Immature natural killer cell (primary cell): ENCODE measurements at places on chromosomes 7 and 10. TPM values are rescaled to one million over a fixed set of nuclear protein-coding genes. Genes with fewer than 3 reads are reported as not detected.

- H3K4me3 ChIP-seq: no peak overlapping the region
- no peaks in the 10 kb centered on the region for H3K27me3 ChIP-seq
- DNase-seq: no peak
- H3K36me3 ChIP-seq: no peaks in the 10 kb centered on the region
- H3K4me1 ChIP-seq: no peaks in the 10 kb centered on the region
- H3K27ac ChIP-seq: no peak overlapping the region
Observed at GRCh38 chr7:171364-171904, 20.9 kb upstream of the FAM20C start.

GRCh38 chr7:1552200-1552599 is 3.8 kb downstream of the TMEM184A start:
- no peak overlapping the region for H3K4me3 ChIP-seq
- DNase-seq: no peak
- peaks cover 2% of the 10 kb centered on the region for H3K27me3 ChIP-seq
- no peak overlapping the region for H3K27ac ChIP-seq

- no peak for DNase-seq
- peaks cover 4% of the 10 kb centered on the region for H3K27me3 ChIP-seq
- H3K4me1 ChIP-seq: peaks cover 14% of the 10 kb centered on the region
Observed at GRCh38 chr10:1954300-1954699, 217.0 kb upstream of the ADARB2 start.

DNA sequence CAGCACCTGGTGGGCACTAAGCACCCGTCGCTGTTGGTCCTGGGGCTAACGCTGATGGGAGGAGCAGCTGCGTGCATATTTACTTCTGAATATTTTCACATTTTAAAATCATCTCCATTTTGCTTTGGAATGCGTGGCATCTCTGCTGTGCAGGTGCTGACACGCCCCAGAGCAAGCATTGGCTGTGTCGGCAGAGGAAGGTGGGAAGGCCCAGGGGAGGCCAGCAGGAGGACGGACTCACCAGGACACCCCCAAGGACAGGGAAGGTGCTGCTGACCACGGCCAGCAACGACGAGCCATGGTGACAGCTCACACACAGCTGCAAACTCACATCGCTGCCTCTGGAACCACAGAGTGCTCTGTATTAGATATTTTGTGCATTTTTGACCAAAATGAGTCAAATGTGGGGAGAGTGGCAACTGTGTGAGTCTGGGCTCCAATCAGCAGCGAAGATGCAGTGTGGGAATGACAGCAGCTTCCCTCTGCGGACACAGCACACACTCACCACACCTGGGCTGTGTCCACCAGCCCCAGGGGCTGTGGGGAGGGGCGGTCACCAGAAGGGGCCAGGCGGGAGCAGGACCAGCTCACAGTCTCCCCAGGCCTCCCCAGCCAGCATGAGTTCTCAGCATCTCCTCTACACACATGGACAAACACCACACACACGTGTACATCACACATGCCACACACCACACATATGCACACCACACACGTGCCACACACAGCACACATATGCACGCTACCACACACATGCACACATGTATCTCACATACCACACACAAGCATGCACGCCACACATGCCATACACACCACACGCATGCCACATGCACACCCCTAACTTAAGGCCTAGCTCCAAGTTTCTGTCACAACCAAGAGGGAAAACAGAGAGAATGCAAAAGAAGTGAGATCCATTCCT is 58.2 kb downstream of the PTPRN2 start:
- peaks cover under 1% of the 10 kb centered on the region for H3K27me3 ChIP-seq
- no peaks in the 10 kb centered on the region for H3K36me3 ChIP-seq
- no peaks in the 10 kb centered on the region for H3K4me1 ChIP-seq
- no peak for DNase-seq

DNA sequence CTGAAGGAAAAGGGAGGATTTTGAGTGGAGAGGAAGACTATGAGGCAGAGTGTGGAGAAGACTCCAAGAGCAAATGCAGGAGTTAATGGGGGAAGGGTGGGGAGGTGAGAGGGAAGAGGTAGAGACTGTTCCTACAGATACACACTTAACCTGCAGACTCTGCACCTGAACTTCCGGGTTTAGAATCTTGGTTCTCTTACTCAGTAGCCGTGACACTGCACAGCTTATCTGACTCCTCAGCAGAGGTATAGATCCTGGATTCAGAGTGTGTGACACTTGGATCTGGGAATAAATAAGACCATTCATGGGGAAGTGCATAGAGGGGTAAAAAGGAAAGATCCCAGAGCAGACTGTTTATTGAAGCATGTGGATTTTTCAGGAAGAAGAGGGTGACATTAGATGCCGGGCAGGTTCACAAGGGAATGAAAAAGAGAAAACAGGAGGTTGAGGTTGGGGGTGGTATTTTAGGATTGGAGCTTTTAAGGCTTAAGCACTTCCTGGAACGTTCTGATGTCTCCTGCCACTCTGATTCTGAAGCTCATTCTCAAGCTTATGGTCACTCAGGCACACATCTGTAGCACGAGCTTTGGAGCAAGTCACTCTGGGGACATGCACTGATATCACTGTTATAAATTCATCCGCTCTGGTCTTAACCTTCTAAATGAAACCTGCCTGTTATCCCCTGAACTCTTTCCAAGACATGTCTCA is 5.7 kb upstream of the ZC3HAV1L start:
- peaks cover 20% of the 10 kb centered on the region for H3K36me3 ChIP-seq
- H3K4me3 ChIP-seq: peak overlapping the region; percentile 55
- H3K27ac ChIP-seq: peak overlapping the region; percentile 53
- H3K4me1 ChIP-seq: peaks cover 56% of the 10 kb centered on the region
- H3K27me3 ChIP-seq: peaks cover 8% of the 10 kb centered on the region
- no peak for DNase-seq

The VDAC2 gene
- polyA plus RNA-seq: 191 TPM
